Femur (tissue), 1 donor: ENCODE measurements at places on chromosomes 5 and 9.
A peak's percentile ranks its signal among the peaks of the same experiment; 100 is the strongest.

DNA sequence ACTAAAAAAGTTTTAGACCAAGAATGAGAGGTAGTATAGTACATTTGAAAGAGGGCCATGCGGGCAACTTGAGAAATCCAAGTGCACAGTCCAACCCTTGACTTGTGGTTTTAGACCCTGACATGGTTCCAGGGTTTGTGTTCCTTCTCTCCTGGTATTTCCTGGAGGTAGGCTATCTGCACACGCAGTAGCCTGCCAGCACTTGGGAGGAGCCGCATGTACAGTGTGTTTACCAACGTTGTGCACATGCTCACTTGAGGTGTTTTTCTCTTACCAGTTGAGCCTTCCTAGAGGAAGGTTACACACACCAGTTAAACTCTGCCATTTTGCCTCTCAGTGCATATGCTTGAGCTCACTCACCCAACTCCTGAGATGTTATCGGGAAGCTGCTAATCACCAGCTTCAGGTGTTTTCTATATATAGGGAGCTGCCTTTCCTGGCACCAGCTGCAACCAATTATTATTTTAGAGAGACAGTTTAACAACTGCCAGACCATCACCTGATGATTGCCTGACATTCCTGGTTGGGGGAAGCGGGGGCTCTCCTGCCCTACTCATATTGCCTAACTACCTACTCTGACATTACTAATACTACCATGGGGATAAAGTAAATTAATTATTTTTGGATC is 593.4 kb upstream of the TUSC1 start:
- no peak for DNase-seq

DNA sequence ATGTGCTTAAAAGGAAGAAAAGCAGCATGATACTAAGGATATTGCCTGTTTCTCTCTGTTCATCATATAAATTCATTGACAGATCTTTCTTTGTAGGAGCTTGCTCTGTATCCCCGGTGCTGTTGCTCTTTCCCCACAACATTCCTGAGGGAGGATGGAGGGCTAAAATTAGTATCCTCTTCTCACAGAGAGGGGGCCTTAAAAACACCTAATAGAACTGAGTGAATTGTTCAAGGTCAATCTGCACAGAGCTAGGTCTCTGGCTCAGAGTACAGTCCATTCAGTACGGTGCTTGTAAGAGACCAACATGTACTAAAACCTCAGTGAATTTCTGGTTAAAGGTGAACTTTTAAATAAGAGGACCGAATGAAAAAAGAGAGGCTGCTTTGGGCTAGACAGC is 88.7 kb downstream of the PALM2AKAP2 start:
- no peak for DNase-seq

DNA sequence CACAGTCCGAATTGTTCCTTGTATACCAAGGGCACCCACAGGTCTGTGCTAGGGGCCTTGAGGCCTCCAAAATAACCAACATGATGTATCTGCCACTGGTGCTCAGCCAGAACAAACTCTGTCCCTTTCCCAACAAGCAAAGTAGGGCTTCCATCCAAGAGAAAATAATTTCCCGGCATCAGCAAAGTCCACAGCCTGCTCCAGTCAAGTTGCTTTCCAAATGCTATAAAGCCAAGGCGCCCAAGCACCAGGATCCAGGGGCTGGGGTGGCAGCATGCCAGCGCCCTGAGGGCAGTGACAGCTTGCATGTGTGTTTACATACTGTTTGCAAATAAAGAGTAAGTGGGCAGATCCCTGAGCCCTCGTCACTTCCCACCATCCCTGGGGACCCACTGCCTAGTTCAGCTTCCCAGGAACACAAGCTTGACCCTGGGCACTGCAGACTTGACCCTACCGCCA is 155.9 kb downstream of the ERCC6L2 start:
- DNase-seq: peak; percentile 84

GRCh38 chr9:87100001-87100400 is 152.7 kb upstream of the GAS1 start:
- DNase-seq: no peak

- DNase-seq: no peak
Observed at GRCh38 chr5:115460472-115460871, 84.1 kb downstream of the FEM1C start.

GRCh38 chr9:131546336-131547084 is 1.2 kb downstream of the PRRT1B start:
- peak; percentile 40 for DNase-seq

- DNase-seq: no peak
Observed at GRCh38 chr9:132745756-132746709, 75.8 kb downstream of the GTF3C4 start.

GRCh38 chr9:35687972-35688557 is 1.7 kb downstream of the TPM2 start:
- DNase-seq: no peak

DNA sequence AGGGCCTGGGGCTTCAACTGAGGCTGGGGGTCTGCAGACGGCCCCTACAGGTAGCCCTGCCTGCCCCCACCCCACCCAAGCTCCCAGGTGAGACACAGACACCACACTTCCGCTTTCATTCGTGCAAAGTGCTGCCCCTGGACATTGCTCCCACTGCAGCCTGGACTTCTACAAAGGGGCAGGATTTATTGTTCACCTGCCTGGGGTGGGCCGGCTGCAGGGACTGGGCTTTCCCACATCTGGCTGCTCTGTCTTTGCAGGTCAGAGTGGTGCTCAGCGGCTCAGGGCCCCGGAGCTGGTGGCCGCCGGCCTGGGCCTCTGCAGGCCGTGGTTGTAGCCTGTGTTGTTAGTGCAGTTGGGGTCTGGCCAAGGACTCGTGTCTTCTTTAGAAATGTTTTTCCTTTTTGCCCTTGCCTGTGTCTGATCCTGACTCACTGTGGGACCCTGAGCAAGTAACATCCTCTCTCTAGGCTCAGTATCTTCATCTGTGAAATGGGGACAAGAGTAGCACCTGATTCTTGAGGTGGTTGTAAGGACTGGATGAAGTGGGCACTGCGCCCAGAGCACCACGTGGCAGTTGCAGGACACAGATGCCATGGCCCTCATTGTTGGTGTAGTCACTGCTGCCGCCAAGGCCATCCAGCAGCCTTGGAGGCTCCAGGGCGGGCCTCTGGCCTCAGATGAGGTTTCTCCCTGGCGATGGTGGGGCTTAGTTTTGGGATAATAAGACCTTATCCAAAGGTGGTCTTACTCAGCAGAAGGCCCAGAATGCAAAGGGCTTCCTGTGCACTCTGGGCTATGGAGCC is 143.9 kb downstream of the CACNA1B start:
- no peak for DNase-seq

GRCh38 chr5:93941897-93942296 is 200.5 kb upstream of the POU5F2 start:
- DNase-seq: no peak

DNA sequence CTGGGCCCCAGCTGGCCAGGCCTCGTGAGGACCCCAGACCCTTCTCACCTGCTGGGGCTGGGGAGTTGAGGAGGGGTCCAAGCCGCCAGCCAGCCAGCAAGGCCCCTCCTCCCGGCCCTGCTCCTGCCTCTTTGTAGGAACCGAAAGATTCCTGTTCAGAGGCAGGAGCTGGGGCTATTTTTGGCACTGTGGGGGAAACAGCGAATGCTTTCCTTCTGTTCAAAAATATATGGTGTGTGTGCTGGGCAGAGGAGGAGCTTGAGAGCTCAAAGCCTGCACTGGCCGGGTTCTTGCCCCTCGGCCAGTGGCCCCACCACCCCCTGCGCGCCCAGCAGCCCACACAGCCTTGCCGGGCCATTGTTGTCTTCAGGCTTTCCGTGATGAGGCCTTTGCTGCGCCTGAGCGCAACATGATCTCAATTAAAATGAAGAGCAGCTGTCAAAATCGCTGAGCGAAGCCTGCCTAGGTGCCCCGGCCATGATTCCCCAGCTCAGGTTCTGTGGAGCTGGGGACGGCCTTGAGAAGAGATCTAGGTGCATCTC is 13.4 kb downstream of the NCS1 start:
- peak; percentile 70 for DNase-seq

DNA sequence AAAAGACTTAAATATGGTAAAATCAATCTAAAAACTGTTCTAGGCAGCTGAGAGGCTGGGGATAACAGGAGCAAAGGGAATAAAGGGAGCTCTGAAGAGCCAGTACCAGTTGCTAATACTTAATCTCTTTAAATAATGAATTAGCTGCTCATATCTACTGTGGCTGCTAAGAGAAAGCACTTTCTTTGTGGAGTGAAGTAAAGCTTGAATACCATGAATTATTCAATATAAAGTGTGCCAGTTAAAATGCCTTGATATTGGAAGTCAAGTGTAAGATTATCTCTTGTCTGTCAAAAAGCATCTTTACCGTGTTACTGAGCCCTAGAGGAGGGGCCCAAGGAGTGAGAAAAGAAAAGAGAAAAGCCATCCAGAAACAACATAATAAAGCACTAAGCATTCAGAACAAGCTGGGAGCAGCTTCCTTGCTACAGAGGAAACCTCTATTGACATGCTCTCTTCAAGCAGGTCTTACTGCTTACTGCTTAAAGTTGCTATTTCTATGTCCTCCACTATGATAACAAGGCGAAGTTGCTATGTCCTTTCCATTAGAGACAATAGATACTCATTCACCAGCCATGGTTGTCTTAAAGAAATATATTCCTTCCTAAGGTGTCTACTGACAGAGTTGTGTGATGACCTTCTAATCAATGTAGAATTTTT is 297.4 kb downstream of the CETN3 start:
- DNase-seq: no peak

DNA sequence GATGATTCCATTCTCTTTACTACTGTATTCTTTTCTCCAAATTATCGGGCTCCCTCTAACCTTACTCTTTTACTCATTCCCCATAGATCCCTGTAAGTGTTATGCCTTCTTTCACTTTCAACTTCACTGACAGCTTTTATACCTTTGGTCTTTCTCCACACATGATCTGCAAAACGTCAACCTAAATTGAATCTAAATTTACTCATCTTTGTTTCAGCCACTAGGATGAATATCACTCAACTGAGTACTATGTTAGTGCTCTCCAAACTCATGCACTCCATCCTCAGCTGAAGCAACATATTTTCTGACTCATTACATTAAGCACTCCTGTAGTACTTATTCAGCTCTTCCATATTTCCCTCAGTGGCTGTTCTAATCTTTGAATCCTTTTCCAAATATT is 133.4 kb downstream of the ADAMTS19 start:
- no peak for DNase-seq

GRCh38 chr9:91720751-91721705 is 229.0 kb downstream of the ROR2 start:
- DNase-seq: no peak

- no peak for DNase-seq
Observed at GRCh38 chr5:56733580-56733979, 81.8 kb upstream of the MAP3K1 start.

- DNase-seq: no peak
Observed at GRCh38 chr9:21694424-21694823, 108.0 kb upstream of the MTAP start.

DNA sequence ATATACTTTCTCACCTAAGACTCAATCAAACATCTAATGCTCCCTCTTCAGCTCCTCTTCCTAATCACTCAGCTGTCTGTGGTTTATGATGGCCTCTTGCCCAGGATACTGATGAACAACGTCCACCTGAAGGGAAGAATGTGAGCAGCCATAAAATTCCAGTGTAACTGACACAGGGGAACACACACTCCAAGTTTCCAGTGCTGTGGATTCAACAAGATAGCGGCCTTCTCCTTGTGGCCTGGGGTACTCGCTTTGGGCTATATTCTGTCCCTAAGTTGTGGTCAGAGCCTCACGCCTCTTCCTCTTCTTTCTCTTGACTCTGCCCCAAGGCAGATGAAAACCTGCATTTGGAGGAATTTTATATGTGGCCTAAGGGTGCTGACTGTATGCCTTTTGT is 11.7 kb downstream of the B4GALT1 start:
- no peak for DNase-seq

GRCh38 chr5:172488221-172488620 is 33.9 kb upstream of the SH3PXD2B start:
- no peak for DNase-seq

DNA sequence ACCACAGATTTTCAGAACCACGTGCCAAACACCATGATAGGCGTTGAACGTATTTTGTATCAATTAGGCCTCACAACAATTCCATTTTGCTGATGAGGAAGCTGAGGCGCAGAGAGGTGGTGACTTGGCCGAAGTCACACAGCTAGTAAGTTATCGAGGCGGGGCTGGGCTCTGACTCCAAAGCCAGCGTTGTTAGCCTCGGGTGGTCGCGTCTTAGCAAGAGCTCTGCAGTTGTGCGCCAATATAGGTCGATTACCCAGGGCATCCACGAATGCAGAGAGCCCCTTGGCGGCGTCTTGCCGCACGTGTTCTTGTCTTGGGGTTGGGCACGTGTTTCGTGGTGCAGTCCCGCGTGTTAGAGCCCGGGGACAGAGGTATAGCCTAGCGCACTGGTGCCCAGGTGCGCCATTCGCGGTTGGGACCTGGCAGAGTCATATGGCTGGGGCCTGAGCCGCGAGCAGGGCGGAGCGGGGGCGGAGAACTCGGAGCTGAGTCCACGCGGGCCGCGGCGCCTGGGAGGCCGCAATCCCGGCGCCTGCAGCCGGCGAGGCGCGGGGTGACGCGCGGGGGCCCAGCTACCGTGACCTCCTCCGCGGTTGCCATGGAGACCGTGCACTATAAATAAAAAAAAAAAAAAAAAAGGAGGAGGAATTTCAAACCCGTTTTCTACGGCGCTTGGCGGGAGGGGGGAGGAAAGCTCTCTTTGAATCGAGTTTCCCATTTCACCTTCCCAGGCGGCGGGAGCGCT is 62.3 kb downstream of the CXXC5 start:
- peak; percentile 82 for DNase-seq
